ENCODE measurements at places on chromosomes 7 and 10.

- DNase-seq = peak; percentile 79
Measured at GRCh38 chr10:11823122-11823988, at the start of gene PROSER2. PROSER2 (plus strand) TSS chr10:11823356; CDS start chr10:11852078, 28,722 bp downstream.

DNA sequence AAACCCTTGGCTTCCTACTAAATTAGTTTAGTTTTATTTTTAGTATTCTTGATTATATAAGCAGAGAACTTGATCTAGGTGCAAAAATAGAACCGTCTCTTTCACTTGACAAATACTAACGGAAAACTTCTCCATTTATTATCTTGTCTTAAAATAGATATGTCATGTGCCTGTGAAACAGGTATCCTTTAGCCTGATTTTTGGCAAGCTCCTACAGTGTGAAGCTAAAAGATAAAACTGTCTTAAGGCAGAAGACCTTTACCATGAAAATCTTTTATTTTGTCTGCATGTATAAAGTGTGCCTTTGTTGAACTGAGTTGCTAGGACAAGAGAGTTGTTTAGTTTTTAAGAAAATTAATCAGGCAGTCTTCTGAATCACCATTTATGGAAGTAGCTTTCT, 90.6 kb downstream of the CYP51A1 start:
- DNase-seq = peak; percentile 9

DNA sequence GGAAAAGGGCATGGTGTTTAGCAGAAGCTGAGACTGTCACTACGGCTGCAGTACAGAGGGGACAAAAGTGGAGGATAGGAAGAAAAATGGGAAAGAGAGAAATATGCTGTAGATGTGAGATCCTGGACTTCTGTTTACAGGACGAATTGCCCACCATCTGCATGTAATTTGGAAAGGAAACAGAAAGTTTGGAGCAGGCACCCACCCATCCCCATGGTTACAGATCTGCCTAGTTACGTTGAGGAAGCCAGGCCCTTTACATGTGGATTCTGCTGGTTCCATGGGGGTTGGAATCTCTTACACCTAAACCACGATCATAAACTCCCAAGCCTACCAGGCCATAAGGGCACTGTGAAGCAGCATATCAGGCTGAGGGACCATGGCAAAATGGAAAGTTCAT, 84.3 kb downstream of the WDFY4 start:
- DNase-seq = no peak

DNA sequence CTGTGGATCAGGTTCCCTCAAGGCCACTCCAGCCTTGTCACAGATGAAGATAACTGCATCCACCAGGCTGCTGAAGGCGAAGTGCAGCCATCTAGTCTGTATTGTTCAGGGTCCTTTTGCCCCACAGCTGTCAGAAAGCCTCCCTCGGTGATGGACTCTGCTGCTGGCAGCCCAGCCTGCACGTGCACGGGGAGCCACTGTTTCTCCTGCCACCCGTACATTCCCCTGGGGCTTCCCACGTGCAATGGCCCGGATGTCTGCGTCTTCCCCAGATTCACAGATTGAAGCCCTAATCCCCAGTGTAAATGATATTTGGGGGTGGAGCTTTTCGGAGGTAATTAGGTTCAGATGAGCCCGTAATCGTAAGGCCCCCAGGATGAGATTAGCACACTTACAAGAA, 46.6 kb upstream of the VIPR2 start:
- DNase-seq = no peak

GRCh38 chr10:71970331-71970730, 6.1 kb downstream of the CHST3 start:
- DNase-seq = peak; percentile 25

GRCh38 chr7:93043385-93043985, 74.3 kb downstream of the SAMD9 start:
- DNase-seq = no peak

GRCh38 chr10:68435803-68436202, 28.7 kb upstream of the RUFY2 start:
- no peak for DNase-seq

- DNase-seq = no peak
Measured at GRCh38 chr7:26590709-26591108, 273.7 kb downstream of the SKAP2 start.

- peak; percentile 3 for DNase-seq
Measured at GRCh38 chr7:69395061-69395714, 203.1 kb upstream of the AUTS2 start.

DNA sequence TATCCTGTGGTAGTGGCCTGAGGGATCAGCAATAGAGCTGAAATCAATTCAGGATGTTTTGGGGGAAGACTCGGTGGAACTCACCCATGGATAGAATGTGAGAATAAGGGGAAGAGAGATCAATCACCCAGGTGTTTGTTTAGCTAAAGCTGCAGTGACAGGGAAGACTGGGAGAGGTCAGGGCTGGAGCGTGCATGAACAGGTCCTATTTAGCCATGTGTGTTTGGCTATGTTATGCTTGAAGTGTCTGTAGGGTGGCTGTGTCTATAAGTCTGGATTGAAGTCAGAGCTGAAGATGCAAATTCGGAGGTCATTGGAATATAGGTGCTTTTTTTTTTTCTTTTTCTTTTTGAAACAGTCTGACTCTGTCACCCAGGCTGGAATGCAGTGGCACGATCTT, 4.6 kb downstream of the ATP6V1F start:
- DNase-seq = no peak

- peak; percentile 64 for DNase-seq
Measured at GRCh38 chr10:61284222-61284890, 168.8 kb downstream of the TMEM26 start.

DNA sequence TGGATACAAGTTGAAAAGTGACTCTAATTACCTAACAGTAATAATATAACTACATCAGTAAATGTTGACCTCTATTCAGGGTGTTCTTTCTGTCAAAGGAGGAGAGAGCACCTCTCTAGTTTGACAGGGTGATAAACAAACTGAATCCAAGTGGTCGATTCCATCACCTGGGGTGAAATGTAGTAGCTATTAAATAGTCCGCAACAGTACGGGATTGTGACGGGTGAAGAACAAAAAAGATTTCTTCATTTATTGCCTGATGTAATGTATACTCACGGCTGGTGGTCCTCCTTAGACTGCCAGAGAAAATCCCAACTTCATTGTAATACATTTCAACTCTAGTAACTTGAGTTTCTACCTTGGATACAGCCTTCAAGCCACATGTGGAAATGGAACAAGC, 292.5 kb upstream of the CELF2 start:
- no peak for DNase-seq

GRCh38 chr10:126935263-126935946, 30.2 kb downstream of the DOCK1 start:
- no peak for DNase-seq

GRCh38 chr7:43679210-43680068, 49.9 kb downstream of the COA1 start:
- DNase-seq = no peak

- DNase-seq = no peak
Measured at GRCh38 chr7:83486536-83486935, 162.4 kb downstream of the SEMA3E start.

GRCh38 chr7:55252386-55252785, 112.8 kb upstream of the LANCL2 start:
- no peak for DNase-seq

GRCh38 chr10:29621161-29621560, 13.6 kb downstream of the SVIL start:
- no peak for DNase-seq

DNA sequence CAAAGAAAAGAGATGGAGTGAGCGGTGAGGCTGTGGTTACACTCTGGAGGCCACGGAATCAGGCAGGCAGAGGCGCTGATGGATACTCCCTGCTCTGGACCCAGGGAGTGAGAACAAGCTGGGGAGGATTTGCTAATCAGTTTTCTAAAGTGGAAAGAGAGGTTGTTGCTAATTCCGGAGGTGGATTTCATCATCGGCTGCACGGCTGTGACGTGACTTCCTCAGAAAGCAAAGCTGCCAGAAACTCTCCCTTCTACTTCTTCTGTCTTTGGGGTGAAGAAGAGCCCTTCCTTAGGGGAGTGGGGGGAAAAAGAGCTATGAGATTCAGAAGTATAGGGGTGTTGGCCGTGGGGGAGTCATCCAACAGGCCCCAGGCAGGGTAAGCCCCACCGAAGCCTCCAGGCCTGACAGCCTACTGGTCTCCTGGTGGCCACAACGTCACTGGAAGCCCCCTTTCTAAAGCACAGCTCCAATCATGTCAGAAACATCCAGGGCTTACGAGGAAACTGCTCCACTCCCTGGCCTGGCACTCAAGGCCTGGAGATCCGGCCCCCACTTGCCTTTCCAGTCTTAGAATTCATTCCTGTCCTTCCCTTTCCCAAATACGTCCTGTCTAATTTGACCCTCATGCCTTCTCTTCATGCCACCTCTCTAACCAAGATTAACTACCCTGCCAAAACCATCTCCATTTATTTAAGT, 114.5 kb downstream of the HIP1 start:
- DNase-seq = peak; percentile 90

DNA sequence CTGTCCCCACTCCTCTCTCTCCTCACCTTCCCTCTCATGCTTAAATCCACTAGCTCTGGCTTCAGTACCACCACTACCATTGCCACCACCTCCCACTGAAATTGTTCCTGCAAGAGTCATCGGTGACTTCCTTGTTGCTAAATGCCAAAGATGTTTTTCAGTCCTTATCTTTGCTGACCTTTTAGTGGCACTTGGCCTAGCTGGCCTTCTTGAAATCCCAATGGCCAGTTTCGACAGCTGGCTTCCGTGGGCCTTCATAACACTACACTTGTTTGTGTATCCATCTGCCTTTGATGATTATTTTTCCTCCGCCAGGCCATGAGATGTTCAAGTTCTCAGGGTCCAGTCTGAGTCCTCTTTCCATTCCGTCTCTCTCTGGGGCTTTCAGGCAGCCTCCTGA, 118.2 kb upstream of the NANOS1 start:
- DNase-seq = no peak

DNA sequence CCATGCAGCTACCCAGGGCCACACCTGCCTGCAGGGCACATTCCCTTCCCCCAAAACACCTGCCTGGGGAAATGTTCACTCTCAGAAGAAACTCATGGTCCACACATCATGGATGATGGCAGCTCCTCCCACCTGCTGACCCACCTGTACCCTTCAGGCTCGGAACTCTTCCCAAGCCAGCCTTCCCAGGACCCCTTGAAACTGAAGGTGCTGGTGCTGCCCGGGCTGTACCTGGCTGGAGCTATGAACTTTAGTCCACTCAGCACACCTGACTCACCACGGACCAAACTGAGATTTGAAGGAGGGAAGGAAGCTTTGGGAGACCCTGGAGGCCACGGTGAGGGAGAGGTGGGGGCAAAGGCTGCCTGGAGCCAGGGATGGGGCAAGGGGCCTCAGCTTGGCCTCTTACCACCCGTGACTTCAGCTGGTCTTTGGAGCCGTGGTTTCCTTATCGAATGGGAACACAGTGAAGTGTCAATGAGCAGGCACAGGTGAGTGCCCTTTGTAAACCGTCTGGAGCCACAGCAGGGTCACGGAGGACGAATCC, 30.1 kb upstream of the INPP5A start:
- DNase-seq = no peak

GRCh38 chr10:43225787-43226153, 41.1 kb downstream of the RASGEF1A start:
- no peak for DNase-seq

- no peak for DNase-seq
Measured at GRCh38 chr7:93973134-93973533, 31.0 kb downstream of the BET1 start.

- no peak for DNase-seq
Measured at GRCh38 chr7:111086532-111086931, 4.4 kb upstream of the LRRN3 start.

DNA sequence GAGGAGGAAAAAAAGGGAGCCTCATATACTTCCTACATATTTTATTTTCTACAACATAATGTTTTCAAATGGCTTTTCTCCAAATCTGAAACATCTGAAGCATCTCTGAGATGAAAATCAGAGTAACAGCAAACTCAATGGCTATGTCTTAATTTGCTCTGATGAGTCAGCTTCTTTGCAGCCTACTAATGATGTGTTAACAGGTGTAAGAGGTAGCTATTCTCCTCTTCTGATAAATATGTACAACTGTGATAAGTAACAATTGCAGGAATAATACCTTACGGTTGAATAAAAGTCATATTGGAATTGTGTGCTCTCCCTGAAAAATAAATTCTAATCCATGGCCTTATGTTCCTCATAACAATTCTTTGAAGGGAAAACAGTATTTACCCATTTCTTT, 45.2 kb downstream of the GNAT3 start:
- no peak for DNase-seq

GRCh38 chr7:77797734-77798393, 370 bp downstream of the TMEM60 start:
- DNase-seq = no peak

DNA sequence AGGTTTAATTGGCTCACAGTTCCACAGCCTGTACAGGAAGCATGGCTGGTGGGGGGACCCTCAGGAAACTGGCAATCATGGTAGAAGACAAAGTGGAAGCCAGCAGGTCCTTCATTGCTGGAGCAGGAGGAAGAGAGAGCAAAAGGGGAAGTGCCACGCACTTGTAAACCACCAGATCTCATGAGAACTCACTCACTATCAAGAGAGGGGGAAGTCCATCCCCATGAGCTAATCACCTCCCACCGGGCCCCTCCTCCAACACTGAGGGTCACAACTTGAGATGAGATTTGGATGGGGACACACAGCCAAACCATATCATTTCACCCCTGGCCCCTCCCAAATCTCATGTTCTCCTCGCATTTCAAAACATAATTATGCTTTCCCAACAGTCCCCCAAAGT, 171.9 kb upstream of the CACNA2D1 start:
- peak; percentile 98 for DNase-seq

DNA sequence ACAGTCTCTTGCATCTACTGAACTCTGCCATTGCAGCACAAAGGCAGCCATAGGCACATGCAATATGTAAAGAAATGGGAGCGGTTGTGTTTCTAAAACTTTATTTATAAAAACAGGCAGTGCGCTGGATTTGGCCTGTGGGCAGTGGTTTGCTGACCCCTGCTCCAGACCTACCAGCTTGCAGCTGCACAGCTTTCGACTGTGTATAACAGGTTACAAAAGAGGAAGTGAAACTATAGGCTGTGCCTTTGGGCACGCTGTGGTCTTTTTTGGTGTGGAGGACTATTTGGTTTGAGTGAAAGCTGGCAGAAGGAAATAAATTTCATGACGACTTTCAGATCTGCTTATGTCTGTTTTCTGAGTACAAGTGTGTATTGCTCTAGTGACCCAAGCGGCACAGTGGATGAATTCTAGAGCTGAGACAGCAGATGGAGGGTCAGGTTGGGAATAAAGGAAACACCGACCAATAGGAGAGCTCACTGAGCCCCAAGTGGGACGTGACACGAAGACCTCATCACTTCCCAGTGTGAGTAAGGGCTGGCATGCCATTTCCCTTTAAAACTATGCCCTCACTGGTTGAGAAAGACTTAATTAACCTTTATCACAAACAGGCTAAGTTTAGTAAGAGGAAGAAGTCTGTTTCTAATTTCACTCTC, 152.7 kb downstream of the ANK3 start:
- peak; percentile 94 for DNase-seq

Data from KBM-7 (cell line).